HT-29 (cell line): ENCODE measurements at places on chromosomes 1 and 21. TPM values are rescaled to one million over a fixed set of nuclear protein-coding genes. Genes with fewer than 3 reads are reported as not detected.

DNA sequence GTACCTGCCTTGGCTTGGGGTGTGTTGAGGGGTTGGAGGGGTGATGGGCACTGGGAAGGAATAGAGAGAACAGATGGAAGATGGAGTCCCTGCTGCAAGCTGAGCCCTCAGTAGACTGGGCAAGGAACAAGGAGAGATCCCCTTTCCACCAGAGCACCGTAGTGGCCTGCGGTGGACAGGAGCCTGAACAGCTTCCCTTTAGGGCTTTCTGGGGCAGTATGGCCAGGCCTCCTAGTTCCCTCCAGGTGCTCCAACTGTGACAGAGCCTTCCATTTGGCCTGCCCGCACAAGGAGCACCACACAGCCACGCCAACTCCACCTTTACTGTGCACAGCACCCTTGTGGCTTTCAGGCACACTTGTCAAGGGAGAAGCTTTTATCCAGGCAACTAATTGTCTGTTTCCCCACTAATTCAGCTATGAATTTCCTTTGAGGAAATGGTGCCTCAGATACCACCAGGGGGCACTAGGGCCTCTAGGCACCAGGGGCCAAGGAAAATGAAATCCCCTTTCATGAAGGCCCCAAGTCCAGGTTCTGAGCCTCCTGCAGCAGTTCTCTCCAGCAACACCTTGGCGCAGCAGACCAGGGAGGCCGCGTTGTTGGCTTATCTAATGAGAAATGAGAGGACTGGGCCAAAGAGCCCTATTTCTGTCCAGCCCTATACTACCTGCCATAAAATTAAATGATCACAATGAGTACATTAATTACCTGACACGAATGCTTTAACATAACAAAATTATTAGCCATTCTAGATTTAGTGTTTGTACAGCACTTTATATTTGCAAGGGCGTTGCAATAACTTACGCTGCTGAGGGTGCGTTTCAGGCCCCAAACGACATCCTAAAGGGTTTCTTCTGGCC is 23.1 kb upstream of the ERI3 start:
- DNase-seq, result peak; percentile 57

GRCh38 chr1:184018622-184019021 is 18.9 kb downstream of the COLGALT2 start:
- DNase-seq, result no peak

DNA sequence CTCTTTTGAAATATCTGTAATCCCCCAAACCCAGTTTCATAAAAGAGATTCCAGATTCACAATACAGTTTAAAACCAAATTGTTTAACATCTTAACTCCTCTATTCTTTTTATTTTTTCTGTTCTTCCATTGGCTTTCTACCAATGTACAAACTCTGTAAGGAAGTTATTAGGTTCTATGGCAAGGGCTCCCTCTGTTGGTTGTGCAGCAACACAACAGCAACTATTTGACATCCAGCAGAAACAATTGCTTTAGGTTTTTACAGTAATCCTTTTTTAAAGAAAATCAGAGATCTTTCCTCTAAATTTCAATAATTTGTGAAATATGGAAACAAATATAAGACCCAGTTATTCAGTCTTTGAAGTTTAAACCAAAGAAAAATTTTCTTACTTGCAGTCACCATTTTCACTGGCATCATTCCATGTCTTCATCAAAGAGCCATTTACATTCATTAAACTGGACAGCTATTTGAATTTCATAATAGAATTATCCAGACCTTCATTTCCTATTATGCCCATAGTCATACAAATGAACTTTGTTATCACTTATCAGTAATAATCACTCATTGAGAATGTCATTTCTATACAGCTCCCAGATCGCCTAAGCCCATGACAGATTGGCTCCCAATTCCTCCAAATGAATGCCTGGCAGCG is 46.5 kb upstream of the RNF11 start:
- DNase-seq, result peak; percentile 77

GRCh38 chr1:45569962-45570581 is 13.8 kb upstream of the NASP start:
- peak; percentile 87 for DNase-seq

DNA sequence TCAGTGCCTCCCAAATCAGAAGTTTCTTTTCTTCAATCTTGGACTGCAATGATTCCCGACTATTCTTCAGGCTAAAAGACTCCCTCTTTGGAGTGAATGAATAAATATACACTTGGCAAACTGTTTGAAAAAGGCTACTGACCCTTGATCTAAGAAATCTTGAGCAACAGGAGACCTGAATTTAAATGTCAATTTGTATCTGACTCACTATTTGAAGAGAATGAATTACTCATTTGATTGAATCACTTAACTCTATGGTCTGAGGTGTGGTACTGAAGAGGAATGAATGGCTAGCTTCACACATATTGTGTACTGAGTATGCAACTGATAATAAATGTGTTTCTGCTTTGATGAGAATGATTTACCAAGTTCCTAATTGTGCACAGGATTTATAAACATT is 4.6 kb upstream of the SMG7 start:
- DNase-seq, result peak; percentile 27

- DNase-seq, result no peak
Observed at GRCh38 chr1:79726321-79726720, 719.8 kb upstream of the ADGRL4 start.

DNA sequence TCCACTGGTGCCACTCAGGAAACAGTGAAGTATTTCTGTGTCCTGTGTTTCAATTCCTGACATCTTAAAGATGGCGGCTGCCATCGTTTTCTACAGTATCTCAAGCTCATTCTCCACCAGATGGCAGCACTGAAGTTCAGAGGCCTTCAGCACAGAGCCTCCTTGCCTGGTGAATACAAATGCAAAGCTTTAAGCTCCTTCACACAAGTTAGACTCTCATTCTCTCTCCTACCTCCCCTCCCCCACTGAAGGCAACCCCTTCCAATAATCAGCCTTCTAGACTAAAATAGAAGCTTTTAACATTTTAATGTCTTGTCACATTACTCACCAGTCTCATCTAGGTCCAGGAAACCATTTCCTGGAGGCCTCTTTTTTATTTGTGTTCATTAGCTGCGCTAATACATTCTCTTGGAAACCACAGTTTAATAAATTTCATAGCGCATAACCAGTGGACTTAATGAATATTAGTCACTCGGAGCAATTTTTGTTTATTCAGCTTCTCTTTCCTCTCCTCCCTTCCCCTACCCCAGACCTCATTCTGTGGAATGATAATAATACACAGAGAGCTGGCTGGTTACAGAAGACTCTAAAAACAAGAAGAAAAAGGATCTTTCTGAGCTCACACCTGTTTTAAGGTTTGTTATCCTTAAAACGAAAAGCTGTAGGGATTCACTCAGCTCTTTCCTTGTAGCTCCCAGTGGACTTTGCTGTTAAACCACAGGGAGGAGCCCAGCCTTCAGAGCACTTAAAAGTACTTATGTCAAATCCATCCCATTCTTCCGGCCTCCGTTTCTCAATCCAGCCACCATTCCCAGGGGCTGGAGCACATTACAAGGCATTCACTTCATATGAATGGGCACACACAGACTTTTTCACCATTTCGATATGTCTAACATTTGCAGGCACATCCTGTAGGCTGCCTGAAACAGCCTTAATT is 384.9 kb downstream of the HLX start:
- DNase-seq, result peak; percentile 71

DNA sequence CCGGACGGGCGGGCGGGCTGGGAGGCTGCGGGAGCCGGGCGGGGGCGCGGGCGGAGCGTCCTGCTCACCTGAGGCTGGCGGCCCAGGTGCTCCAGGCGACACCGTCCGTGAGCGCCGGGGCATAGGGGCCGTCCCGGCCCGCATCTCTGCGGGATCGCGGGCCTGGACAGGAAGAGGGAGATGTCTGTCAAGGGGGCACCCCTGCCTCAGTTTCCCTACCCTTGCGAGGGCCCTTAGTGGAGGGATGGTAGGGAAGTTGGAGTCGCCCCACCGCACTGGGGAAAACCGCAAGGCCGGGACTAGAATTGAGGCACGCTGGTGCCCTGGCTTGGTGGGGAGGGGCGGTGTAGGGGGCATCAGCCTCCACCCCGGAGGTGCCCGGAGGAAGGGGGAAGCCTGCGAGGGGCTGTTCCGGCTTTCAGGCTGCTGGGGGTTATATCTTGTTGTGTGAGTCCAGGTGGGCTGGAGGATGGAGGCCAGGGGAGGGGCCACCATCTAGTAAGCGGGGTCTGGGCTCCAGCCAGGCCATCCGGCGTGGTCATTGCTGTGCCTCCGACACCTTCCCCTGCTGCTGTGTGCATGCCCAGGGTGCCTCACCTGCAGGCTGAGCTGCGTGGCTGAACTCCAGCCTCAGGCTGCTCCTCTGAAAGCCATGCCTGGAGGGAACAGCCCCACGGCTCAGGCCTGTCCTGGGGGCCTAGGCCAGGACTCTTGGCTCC is 580 bp downstream of the VWA1 start:
- peak; percentile 39 for DNase-seq

DNA sequence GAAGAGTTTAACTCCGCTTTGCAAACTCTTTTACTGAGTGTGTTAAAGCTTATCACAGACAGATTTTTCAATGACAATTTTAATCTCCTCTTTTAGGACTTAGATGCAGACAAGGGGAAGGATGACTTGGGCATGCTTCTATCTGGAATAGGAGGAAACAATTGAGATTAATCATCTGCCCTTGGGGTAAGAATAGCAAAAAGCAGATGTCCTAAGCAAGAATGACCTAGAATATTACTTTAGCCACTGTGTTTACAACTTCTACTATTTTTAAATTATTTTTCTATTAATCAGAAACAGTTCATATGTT is 569.0 kb upstream of the ADGRL2 start:
- DNase-seq, result no peak

DNA sequence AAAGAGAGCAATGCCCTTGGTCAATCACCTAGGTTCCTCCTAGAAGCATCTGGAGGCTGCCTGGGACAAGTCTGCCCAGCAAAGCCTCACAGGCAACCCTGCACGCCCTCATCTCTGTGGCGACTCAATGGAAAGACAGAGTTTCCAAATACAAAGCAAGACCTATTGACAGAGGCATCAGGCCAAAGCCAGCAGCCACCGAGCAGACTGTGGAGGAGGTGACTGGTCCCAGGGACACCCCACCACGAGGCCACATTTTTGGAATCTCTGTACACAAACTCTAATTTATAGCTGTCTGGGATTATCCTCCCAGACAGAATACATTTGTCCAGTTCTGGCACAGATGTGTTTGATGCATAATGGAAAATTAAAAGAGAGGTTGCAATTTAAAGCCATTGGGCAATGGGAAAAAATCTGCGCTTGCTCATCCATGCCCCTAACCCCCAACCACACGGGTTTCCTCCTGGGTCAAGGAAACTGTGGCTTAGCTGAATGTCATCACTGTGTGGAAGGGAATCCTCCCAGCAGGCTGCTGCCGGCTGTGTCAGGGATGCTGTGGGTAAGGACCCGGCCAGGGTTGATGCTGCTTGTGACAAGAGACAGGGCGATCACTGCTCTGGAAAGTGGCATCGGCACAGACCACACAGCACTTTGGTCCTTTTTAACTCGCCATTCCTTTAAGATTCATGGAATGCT is 14.3 kb downstream of the TSPAN2 start:
- DNase-seq, result no peak

TEX38 gene
- total RNA-seq, result 0.20 TPM in 1 of 2 replicates, not detected in the other

S100A12 gene
- not detected in 2 replicates for total RNA-seq

SMIM12 gene
- total RNA-seq, result 31.5 and 37.7 TPM in 2 replicates

SLC44A3 gene
- 14.1 and 15.6 TPM in 2 replicates for total RNA-seq
